Thymus (tissue), 14 donors: ENCODE measurements at places on chromosomes 2 and 18. TPM values are rescaled to one million over a fixed set of nuclear protein-coding genes. Genes with fewer than 3 reads are reported as not detected.

COL6A3 gene
- 36.2 TPM for polyA plus RNA-seq

ZNF24 gene
- 24.6 TPM for polyA plus RNA-seq

CNDP1 gene
- 0.64 TPM for polyA plus RNA-seq

NAT8 gene
- not detected for polyA plus RNA-seq

DYNAP gene
- 0.14 TPM for polyA plus RNA-seq

DPP4 gene
- polyA plus RNA-seq = 4.2 TPM

IGFBP5 gene
- 134 TPM for polyA plus RNA-seq

SULT1C2 gene
- polyA plus RNA-seq = 4.3 TPM

HOXD12 gene
- not detected for polyA plus RNA-seq

PKDCC gene
- 25.1 TPM for polyA plus RNA-seq

NT5C1B gene
- not detected for polyA plus RNA-seq

TMEM247 gene
- polyA plus RNA-seq = not detected

ADD2 gene
- 0.46 TPM for polyA plus RNA-seq

UGT1A7 gene
- polyA plus RNA-seq = 0.11 TPM

MYOM1 gene
- polyA plus RNA-seq = 3.3 TPM

DPYSL5 gene
- polyA plus RNA-seq = 0.16 TPM

ZAP70 gene
- 217 TPM for polyA plus RNA-seq

SLC16A14 gene
- polyA plus RNA-seq = 4.4 TPM

NYAP2 gene
- polyA plus RNA-seq = 0.02 TPM

DTYMK gene
- 20.3 TPM for polyA plus RNA-seq
